ENCODE measurements at places on chromosomes 2 and 18. TPM values are rescaled to one million over a fixed set of nuclear protein-coding genes. Genes with fewer than 3 reads are reported as not detected.

DNA sequence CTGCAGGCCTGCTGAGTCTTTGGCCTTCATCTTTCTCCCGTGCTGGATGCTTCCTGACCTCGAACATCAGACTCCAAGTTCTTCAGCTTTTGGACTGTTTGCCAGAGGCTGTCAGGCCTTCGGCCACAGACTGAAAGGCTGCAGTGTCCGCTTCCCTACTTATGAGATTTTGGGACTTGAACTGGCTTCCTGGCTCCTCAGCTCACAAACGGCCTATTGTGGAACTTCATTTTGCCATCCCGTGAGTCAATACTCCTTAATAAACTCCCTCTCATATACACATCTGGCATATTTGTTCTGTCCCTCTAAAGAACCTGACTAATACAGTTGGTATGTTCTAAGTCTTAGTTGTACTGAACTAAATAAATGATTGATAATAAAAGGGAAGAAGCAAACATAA lies 702.8 kb upstream of the LINC00305 start:
- DNase-seq = no peak

SESTD1 gene
- total RNA-seq = 28.1 TPM

DNA sequence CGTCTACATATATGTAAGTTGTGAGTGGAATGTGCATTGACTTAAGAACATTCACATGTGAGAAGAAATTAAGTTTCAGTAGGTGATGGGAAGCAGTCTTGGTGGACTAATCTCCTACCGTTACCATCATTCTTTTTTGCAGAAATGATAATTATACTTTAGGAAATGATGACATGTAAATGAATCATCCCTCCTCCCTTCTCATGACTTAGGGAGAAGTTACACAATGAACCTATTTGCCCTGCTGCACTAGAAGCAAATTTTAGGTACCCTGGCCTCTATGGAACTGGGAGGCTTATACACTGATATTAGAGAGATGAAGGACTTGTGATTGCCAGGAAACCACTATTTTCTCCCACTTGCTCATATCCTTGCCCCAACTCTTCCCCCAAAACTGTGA lies 214.2 kb downstream of the CALCRL start:
- no peak for DNase-seq

DNA sequence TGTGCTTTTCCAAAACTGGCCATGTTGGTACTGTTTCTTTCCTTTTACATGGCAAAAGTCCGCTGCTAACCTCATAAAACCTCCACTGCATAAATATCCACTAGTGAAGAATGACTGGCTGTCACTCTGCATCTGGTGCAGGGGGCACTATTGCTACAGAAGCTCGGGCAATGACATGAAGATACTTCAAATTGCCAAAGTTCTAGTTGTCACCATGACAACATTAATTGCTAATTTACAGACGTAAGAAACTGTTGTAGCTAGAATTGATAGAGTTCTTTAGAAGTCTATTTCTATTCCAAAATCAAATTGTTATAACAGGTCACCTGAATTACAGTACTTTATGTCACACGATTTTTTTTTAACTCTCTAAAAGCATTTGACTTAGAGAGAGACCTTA lies 845 bp downstream of the CFAP210 start:
- DNase-seq = no peak

- DNase-seq = no peak
Observed at GRCh38 chr18:4119813-4120212, 335.3 kb downstream of the DLGAP1 start.

DNA sequence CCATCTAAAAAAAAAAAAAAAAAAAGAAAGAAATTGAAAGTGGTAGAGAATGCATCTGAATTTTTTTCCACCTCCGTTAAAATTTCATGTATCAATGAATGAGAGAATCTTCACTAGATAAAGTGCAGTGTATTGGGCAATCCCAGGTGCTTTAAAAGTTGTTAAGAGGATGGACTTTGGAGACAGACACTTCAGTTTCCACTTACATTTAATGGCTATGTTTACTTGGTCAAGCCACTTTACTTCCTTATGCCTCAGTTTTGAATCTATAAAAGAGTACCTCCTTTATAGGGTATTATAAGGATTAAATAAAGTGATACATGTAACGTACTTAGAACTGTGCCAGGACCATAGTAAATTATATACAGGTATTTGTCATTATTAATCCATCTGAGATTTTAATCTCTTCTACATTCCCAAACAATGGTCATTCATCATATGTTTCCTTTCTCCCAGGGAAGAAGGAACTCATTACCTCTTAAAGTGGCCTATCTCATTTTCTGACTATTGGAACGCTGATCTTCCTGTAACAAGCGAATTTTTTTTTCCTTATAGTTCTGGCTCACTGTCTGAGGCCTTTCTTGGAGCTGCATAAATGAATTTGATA lies 29.1 kb upstream of the TANK start:
- DNase-seq = no peak

LANCL1 gene
- 31.3 TPM for total RNA-seq

ID2 gene
- 253 TPM for total RNA-seq
